Stimulated activated CD4-positive, alpha-beta T cell treated with anti-CD3 and anti-CD28 coated beads, Interleukin-2, amount 100 ng/mL, for 24 hours (primary cell): ENCODE measurements at places on chromosomes 4 and X.

DNA sequence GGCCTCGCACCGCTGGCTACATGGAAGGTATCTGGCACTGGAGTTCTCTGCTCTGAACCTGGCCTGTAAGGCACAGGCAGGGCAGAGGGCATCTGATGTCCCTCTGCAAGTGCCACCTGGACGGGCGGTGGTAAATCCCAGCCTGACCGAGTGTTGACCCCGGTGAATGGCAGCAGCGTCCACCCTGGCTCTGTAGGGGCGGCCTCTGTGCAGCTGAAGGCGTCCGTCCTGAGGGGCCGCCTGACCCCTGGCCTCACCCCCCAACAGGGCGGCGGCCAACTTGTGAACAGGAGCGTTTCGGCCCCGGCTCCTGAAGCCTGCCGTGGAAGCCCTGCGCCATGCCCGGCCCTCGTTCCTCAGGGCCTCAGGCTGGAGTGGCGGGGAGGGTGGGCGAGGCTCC is 51.4 kb downstream of the CPZ start:
- DNase-seq = no peak

GRCh38 chr4:48139691-48140090 is 5.6 kb upstream of the TXK start:
- DNase-seq = no peak

- DNase-seq = no peak
Measured at GRCh38 chrX:41025926-41026701, 59.1 kb upstream of the USP9X start.

DNA sequence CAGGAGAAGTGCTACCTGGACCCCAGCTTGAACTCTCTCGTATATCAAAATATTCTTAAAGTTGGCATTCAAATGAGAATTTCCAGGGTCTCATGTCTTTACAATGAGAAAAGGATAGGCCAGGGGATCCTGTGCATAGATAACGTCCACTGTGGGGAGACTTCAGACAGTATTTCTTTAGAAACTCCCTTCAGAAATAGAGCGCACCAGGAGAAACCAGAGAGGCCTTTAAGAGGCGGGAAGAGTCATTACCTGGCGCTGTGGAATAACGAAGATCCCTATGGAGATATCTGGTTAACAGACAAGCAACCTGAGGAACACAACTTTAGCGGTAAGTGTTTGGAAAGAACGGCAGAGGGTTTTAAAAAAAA is 600 bp downstream of the RADX start:
- DNase-seq = no peak

DNA sequence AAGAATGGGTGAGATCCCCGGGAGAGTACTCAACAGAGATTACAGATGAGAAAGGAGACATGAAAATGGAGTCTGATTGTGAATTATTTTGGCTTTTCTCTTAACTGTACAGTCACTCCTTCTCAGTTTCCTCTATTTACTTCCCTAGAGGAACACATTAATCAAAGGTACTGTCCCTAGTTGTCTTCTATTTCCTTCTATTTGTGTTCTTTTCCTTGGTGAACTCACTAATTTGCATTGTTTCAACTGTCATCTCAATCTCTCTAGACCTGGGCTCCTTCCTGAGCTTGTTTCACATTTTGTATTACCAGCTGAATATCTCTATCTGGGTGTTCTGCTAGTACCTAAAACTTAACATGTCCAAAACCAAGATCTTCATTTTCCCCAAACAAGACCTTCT is 59.8 kb downstream of the ABCB7 start:
- no peak for DNase-seq

DNA sequence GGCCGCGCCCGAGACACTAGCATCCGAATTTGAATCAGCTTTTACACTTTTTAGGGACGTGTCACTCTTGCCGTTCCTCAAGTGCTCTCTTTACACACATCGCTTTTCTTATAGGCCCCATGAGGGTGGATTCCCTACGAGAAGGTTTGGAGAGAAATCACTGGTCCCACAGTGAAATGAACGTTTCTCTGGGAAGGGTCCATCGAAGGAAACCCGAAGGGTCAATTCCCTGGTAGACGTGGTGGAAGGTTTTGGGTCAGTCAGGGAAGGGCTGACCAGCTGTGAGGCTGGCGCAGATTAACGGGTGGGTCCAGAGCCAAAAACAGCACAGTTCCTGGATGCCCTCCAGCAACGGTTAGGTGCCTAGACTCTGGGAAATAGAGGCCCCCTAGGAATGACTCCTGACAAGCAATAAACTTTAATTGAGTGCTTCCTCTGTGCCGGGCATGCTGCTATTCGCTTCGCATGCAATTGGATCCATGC is 35.9 kb downstream of the ETDC start:
- DNase-seq = no peak

DNA sequence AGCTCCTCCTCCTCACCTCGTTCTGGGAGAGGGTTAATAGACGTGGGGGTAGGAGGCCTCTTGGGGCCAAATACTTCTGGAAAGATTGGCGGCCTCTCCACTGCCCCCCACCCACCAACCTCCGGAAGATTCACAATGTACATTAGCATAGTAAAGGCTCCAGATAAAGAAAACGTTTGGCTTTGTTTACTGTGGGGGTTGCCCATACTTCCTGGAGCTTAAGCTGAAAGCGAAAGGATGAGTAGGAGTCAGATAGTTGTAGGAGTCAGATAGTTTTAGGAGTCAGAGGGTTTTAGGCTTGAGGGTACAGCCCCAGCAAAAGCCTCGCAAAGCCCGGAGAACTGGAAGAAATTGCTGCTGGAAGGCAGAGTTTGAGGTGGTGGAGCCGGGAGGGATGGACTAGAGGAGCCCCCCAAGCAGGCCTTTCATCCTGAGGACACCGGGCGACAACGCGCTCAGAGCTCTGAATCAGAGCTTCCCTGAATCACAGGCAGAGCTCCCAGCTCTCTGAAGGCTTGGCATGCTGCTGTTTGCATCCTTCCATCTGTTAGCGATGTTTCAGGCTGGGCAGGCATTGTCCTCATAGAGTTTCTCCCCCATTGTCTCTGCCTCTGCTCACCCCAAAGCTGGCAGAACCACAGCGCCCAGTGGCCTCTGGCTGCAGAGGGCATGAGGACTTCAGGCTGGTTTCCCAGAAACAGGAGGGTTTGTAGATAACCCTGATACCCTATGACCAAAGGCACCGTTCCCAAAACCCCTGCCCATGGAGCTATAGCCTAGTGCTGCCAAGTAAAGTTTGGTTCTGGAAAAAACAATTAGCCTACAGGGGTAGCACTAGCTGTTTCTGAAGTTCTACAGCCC is 280.7 kb downstream of the BCOR start:
- no peak for DNase-seq

DNA sequence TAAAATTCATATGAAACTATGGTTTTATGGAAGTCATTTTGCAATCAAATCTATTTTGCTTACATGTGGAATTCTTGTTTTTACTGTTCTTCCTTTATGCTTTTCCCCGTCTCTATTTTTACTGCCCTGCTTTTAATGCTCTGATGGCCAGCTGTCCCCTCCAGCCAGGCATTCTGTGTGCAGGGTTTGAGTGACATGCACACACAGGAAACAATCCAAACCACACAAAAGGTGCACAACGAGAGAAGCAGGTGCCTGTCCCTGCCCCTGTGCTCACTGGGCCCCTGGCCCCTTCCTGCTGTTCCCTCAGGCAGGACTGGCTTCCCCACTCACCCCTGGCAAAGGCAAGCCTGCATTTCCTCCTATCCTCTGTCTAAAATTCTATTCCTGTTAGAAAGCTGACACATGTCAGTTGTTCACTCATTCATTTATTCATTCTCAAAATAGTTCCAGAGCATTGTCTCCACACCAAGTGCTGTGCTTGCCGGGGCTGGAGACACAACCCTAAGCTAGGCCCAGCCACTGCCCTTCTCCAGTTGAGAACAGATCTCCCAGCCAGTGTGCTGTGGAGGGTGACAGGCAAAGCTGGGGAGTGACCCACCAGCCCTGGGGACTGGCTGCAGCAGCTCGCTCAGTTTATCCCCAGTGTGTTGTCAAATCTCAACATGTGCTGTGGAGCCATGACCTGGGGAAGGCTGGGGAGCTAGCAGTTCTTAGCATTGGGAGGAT is 346.3 kb downstream of the FBXW7 start:
- DNase-seq = no peak

DNA sequence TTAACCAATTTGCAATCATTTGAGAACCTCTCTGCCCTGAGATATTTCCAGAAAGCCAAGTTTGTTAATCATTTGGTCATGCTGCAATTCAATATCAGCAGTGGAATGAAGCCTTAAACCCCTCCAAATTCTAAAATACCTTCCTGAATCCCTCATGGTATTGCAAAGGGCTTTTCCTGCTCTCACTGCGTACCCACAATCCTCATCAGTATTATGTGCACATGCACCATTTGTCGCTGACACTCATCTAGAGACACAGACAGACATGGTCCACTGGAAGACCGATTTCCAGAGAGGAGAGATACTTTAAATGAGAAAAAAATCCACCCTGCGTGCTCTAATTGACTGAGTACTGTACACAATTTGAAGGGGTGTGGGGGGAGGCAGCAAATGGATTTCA is 104.4 kb downstream of the GPC3 start:
- DNase-seq = no peak

DNA sequence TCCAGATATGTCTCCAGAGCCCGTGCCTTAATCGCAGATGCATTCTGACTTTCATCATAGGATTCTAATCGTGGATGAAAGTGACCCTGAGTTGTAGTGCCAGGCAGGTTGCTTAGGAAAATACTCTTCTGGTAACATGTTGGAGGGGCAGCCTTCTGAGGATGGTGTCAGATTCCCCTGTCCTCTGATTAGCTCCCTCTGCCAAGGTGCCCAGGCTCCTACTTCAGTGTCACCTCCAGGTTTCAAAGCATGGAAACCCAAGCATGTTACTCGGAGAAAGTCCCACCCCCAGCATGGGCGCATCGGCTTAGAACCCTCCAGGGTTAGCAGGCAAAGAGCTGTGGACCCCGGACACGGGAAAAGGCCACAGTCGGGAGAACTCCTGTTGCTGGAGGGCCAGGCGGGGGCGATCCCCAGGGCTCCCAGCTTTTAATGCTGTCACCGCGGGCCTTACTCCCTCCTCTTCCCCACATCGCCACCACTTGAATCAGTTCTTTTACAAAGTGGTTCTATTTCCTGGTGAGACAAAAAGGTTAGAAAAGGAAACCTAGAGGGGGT is 44.5 kb downstream of the TRIM2 start:
- DNase-seq = no peak

DNA sequence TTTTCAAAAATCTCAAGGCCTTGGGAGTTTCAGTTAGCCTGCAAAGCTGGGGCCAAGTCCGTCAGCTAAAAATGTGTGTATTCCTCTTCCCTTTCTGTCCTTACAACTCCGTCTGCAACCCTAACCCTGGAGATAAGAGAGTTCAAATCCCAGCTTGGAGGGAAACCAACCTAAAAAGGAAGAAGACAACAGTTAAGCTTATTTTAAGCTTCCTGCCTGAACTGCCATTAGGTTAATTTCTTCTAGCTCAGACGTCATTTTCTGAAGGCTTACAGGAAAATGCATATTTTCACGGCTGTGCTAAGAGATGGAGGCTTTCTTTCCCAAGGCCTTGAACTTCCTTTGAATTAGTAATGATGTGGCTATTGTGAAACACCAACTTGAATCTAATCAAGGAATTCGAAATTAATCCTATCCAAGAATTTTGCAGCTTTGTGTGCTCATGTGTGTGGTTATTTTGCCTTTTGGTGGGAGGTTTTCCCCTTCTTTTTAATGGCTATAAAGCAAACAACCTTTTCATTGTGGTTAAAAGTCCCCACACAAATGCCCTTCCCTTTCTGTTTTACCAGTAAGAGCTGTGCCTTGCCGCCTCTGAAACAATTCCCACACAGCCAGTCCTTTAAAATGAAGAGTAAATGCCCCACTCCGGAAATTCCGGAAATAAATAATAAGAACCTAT is 103.5 kb downstream of the IRF2 start:
- no peak for DNase-seq

DNA sequence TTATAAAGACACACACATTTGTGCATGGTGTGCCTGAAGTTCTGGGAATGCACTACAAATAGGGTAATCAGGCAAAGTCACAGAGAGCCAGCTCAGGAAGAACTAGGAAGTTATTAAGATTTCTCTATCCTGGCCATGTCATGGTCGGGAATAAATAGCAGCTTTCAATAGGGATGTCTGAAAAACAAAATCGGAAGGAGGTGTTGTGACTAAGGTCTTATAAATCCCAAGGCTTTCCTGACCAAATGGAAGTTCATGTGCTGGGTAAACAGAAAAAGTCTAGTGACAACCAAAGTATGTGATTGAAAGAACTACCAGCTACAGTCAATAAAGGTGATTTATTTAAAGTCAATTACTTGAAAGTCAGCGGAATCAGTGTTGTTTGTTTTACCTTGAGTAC is 262.5 kb upstream of the HS3ST1 start:
- no peak for DNase-seq

DNA sequence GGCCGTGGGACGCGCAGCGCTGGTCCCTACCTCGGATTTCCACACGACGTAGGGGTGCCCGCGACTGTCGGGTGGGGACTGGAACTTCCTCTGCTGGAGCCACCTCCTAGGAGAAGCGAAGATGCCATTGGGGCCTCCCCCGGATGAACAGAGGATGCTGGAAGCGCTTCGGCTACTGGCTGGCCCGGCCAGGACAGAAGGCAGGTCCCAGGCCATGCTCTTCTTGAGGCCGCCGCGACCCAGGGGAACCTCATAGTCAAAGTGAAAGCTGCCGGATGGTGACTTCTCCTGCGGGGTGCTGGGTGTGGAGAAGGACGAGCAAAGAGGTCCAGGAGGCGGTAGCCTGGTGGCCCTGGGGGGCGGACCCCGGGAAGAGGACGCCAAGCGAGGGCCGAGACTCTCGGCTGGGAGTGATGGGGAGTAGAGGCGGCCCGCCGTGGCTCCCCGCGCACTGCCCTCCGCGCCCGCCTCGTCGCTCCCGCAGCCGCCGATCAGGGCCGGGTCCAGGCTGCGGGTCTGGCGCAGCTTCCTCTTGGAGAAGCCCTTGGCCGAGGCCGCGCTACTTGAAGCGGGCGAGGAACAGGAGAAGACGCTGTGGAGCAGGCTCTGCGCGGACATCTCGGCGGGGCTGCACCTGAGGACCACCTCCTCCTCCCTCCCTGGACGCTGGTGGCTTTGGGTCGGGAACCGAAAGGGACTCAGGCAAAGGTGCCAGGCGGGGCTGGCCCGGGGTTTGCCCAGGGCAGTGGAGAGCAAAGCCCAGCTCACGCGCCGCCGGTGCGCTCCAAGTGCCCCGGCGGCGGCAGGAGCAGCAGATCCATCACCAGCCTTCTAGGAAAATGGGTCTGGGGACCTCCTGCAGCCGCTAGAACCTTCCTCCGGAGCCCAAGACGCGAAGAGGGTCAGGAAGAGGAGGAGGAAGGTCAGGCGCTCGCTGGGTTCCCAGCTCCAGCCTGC is 1.2 kb downstream of the ARHGAP6 start:
- DNase-seq = no peak

GRCh38 chrX:38898261-38898660 is 97.0 kb downstream of the MID1IP1 start:
- DNase-seq = no peak

GRCh38 chr4:60215906-60216305 is 984.2 kb upstream of the ADGRL3 start:
- DNase-seq = no peak
